ENCODE measurements at places on chromosomes 7 and 10.

DNA sequence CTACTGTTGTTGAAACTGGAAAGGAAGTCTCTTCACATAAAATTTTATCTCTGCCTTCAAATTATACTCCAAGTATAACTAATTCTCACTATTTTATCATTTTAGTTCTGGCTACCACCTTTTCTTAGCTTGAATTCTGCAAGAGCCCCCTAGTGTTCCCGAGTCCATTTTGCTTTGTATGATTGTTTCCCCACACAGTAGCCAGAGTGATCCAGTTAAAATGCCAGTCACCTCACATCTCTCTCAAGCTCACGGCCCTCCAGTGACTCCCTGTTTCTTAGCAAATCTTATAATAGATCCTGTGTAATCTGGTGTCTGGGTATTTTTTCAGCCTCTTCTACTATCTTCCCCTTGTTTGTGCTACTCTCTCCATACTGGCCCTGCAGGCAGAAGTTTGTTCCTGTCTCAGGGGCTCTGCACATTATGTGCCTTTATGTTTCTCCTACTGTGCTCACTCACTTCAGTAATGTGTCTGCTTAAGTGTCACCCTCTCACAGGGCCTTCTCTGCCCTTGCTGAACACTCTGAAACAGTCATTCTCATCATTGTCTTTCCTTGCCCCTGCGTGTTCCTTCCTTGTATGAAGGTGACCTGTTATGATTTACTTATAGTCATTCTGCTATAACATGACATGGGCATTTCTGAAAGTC lies 8.9 kb downstream of the WAC start:
- DNase-seq = no peak

DNA sequence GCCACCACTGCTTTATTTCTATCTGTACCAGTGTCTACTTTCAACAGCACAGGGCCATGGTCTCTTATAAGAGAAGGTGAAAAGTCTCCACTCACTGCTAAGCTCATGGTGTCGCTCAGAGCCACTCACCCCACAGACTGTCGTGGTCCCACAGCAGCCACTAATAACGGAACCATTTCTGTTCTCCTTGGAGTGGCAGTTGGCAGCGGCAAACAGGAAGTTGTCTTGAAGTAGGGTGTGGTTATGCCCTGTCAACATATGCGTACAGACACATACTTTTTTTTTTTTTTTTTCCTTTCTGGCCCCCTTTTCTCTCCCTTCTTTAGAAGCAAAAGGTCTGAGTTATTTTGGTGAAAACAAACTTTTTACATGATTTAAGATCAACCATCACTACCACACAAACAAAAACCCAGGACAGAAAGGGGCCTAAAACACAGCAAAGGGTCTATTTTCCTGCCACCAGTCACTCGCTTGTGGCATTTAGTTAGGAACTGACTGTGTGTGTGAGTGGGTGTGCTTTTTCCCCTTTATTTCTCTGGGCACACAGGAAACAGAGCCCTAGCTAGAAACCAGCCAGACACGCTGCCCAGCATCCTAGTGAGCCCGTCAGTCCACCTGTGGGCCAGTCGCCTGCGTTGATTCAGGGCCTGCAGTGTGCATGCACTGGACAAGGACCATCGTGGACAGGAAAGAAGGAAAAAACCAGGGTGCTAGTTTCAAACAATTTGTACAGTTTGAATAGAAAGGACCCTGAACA lies 96.7 kb upstream of the EFCAB10 start:
- peak; percentile 58 for DNase-seq

- no peak for DNase-seq
These were observed 238.9 kb downstream of the ACTR3B start for GRCh38 chr7:152998420-152998819.

DNA sequence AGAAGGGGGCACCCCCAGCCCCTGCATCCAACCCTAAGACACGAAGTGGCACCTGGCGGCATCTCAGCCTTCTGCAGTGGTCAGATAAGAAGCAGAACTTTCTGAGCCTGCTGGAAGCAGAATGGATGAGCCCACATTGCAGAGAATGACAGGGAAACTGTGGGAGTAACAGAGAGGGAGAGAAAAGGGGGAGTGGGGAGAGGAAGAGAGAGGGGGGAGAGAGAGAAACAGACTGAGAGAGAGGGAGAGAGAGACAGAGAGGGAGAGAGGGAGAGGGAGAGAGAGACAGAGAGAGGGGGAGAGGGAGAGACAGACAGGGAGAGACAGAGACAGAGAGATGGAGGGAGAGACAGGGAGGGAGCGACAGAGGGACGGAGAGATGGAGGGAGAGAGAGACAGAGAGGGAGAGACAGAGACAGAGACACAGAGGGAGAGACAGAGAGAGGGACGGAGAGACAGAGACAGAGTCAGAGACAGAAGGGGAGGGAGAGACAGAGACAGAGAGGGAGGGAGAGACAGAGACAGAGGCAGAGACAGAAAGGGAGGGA lies 35.9 kb downstream of the MICALL2 start:
- no peak for DNase-seq

DNA sequence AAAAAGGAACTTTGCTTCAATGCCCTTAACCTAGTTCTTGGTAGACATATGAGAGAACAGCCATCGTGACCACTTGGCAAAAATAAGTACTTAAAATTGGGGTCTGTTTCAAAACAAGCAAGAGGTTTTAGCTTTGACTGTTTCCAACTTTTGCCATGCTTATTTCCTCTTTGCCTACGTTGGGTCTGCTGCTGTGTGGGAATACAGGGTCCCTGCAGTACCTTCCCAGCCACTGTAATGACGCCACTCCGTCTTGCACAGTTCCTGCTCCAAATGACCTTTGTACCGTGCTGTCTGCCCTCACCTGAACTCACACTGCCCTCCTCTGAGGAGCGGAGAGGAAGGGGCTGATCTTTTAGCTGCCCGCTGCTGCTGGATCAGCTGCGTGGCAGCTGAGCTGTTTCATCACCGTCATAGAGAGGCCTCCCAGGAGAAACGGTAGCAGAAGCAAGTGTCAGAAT lies 133.1 kb downstream of the MAPK8 start:
- DNase-seq = no peak

DNA sequence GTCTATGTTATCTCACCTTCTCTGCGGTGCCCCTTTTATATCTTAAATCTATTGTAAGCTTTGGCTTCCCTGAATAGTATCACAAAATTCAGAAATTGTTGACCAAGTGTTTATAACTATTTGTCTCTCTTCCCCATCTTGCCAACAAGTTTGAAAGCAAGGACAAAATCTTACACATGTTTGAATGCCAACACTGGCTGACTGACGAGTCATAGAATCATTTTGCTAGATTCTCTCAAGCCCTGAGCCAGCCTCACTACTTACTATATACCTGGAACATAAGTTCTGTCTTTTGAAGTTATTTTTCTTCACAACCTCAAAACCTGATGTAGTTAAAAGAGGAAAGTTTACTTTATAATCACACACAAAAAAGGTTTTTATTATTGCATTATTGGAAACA lies 700.7 kb downstream of the PHTF2 start:
- no peak for DNase-seq

DNA sequence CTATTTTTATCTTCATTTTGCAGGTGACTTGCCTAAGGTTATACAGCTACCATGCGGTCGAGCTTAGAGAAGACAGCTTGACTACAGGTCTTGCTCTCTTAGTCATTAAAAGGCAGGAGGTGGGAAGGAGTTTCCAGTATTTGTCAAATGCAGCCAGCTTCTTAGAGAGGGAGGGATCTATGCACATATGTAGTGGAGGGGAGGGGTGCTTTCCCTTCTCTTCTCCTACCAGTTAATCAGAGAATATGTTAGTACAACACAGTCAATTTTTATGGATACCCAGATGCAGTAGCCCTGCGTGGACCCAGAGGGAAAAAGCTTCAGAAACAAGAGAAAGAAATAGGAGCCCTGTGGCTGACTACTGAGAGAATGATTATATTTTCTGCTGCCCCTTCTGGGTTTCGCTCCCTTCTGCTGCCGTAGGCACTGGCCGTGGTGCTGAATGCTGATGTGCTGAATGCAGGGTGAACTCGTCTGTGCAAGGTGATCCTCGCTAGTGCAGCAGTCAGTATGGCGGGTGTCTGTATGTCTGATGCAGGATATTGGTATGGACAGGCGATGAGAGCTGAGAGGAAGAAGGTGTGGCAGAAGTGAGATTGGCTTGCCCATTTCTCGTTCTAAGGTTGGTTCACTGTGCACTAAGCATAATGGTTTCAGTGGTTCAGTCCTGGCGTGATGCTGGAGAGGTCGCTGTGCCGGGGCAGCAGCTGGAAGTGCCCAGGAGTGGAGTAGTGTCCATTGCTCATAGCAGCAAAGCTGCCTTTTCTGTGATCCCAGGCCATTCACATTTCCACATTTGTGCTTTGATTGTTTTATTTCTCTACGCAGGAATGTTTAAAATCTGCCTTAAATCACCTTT lies 189.2 kb upstream of the PODXL start:
- no peak for DNase-seq

GRCh38 chr7:99835189-99835588 lies 7.4 kb downstream of the CYP3A43 start:
- no peak for DNase-seq

- no peak for DNase-seq
These were observed 17.5 kb downstream of the STEAP1B start for GRCh38 chr7:22482503-22482902.

DNA sequence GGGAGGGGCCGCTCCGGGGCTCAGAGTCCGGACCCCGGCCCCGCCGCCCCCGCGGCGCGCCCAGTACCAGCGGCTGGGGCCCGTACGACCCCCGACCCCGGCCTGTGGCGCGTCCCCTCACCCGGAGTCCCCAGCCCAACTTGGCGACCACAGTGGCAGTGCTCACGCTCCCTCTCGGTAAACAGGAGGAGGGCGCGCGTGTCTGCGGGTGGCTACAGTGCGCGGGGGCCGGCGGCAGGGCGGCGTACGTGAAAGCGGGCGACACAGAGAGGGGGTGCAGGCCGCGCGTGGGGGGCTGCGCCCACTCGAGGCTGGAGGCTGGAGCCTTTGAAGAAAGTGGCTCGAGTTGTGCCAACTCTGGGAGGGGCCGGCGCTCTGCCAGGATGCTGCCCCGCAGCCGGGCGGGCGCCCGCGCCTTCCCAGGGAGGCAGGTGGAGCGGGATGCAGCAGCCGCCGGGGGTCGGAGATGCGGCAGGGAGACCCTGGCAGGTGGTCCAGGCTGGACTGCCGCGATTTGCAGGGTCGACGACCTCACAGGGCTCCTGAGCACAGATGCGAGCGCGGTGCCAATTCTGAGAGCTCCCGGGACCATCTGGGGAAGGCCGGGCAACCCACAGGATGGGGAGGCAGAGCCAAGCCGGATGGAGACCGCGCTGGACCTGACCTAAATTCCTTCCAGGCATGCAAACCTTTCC lies 655 bp downstream of the PTPRE start:
- peak; percentile 23 for DNase-seq

GRCh38 chr10:70583669-70584037 lies 18.9 kb downstream of the PRF1 start:
- DNase-seq = no peak

DNA sequence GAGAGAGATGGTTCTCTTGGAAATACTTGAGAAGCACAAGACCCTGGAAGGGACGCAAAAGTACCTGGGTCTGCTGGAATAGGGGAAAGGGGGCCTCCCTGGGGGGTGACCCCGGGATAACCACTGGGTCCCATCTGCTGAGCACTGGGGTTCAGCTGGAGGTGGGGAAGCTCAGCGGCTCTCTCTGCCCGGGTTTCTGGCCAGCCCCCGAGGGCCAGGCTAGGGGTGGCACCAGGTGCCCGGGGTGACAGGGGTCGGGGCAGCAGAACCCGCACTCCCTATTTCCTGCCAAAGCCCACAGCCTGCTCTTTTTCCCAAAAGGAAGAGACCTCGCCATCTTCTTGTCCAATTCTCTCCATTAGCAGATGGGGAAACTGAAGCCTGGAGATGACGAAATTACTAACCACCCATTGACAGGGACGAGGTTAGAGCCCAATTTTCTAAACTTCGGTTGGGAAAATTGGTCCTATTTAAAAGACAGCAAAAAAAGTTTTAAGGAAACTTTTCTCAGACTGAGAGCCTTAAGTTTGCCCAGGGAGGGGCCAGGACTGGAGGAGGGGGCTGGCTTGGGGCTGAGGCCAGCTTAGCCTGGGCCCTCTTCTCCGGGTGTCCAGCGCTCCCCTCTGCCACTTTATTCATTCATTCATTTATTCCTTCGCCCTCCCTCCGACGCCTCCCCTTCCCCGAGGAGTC lies 17.8 kb upstream of the GATA3 start:
- DNase-seq = no peak

DNA sequence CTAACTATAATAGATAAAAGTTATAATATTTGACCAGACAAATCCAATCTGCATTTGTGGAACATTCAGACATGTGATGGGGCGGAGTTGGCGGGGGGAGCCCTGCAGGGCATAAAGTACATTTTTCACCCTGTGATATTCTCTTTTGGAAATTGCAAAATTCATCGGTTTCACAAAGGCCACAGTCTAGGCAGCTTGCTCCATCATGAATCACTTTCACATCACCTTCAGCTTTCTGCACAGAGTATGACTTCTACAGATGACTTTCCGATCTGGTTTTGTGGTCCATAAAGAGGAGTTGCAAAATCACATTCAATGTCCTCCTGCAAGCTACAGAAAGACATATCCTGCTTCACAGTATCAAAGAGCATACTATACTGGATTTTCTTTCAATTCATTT lies 51.4 kb upstream of the APBB1IP start:
- no peak for DNase-seq

GRCh38 chr10:29434111-29434510 lies 145.2 kb downstream of the LYZL1 start:
- DNase-seq = no peak

DNA sequence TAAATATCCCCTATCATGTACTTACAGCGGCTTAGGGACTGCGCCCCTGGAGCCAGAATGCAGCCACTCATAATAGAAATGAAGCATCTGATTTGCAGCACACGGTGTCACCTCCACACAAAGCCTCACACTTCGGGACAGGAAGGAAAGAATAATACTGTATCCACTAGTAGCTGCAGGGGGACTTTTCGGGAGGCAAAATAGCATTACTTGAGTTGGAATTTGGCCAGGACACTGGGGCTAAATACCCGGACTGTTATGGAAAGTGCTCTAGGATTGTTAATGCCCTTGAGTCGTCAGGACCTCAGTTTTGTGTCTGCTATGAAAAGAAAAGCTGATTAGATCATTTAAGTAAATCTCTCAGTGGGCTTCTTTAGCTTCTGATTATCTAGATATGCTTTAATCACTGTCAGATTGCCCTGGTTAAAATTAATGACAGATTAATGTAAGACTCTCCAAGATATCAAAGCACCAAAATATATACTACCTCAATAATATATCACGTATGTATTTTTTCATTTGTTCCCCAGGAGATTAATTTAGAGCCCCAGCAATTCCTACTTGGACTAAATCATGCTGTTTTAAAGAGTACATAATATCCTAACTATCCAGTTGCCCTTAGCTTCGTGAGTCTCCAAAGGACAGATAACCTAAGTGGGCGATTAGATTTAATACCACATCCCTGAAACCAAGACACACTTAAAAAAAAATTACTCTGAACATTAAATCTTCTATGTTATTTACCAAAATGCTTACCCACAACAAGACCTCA lies 173.0 kb upstream of the NEBL start:
- DNase-seq = no peak

- DNase-seq = no peak
These were observed 12.3 kb upstream of the ENO4 start for GRCh38 chr10:116836902-116837523.

DNA sequence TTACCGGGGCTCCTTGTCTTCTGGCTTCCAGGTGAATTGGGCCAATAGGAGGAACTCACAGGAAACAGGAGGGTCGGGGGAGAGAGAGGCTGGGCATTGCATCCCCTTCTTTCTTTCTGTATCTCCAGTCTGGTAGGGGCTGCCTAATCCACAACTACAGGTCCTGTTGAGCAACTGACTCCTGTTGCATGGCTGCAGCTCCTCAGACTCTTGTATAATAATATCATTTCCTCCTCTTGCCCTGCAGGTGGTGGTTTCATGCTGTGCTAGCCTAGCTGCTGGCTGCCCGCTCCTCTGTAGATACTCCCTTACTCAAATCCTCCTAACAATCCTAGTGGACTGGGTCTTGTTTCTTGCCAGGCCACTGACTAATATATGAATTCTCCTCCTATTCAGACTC lies 276.5 kb upstream of the SMIM30 start:
- DNase-seq = no peak
